ENCODE measurements at places on chromosomes 2 and 18. TPM values are rescaled to one million over a fixed set of nuclear protein-coding genes. Genes with fewer than 3 reads are reported as not detected.
A peak's percentile ranks its signal among the peaks of the same experiment; 100 is the strongest.

Gene ONECUT2
- total RNA-seq: 0.03 TPM

DNA sequence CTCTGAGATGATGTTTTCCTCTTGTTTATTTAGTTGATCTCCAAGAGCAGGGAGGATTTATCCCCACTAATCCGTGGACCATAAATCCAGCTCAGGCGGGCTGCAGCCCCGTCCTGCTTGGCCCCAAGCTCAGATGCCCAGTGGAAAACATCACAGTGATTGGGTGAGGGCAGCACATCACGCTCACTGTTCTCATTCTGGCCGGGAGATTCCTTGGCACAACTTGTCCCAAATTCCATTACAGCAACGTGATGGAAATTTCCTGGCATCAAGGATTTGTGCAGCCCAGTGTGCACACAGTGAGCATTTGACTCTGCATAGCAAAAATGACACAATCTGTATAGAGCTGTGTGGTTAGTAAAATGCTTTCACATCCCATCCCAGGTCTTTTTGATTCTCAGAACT, 96.8 kb downstream of the VAPA start:
- peak; percentile 73 for DNase-seq

DNA sequence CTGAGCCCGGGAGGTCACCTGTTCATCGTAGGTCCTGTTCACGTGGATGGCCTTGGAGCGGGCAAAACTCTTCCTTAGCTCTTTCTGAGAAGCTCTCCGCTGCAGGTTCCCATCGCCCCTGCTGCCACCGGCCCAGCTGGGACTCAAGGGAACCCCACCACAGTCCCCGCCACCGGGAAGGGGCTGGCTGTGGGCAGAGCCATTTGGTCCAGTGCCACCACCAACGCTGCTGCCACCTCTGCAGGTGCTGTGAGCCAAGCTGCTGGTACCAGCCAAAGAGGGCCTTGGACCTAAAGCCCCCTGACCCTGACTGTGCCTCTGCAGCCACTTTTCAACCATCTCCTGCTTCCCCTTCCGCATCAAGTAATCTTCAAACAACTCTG, 586 bp downstream of the PDE11A start:
- DNase-seq: no peak

DNA sequence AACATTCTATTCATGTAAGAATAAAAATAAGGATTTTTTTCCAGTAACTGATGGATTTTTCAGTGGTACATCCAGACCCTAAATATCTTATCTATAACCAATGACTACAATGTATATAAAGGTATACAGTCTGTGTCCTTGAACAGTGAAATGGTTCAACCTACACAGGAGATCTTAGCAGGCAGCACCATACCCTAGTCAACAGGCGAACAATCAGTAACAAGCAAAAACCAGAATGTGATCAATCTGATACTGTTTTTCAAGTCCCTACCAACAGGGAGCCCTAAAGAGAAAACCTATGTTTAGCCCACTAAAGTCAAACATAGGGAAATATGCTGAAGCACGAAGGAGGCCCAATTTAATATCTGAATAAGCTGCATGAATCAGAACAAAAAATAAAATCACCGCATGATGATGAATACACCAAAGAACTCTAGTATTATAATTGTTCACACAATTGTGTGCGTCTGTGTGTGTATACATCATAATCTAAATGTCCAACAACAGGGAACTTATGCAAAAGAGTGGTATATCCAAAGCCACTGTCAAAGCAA, 26.0 kb downstream of the PTPN2 start:
- no peak for DNase-seq
